ENCODE measurements at places on chromosomes 2 and 18.

GRCh38 chr18:9322744-9323143 lies 11.8 kb upstream of the TWSG1 start:
- DNase-seq = no peak

DNA sequence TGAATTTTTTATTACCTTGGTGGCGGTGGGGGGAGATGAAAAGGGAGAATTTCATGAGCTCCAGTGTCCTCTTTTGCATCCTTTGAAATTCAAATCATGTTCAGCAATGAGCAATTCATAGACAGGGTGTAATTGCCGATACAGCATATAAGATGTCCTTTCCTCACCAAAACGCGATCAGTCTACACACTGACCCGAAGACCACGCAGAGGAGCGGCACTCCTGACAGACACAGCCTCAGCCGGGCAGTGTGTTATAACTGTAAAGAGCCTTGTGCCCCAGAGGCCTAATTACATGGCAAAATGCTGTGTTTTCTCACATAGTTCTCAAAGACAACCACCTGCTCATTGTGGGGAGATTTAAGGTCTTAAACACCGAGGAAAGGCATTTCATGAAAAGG lies 38.4 kb upstream of the APCDD1 start:
- DNase-seq = no peak

DNA sequence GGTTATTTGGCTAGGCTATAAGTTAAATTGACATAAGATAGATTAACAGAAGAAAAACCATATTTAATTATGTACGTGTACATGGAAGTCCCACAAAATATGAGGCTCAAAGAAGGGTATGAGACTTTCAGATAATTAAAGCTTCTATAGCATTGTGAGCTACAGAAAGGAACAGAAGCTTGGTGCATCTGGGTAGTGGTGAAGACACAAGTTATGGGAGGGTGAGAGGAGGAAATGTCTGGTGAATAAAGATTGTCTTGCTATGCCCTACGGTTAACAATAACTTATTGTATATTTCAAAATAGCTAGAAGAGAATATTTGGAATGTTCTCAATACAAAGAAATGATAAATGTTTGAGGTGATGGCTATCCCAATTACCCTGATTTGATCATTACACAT lies 6.8 kb upstream of the FAM124B start:
- no peak for DNase-seq

DNA sequence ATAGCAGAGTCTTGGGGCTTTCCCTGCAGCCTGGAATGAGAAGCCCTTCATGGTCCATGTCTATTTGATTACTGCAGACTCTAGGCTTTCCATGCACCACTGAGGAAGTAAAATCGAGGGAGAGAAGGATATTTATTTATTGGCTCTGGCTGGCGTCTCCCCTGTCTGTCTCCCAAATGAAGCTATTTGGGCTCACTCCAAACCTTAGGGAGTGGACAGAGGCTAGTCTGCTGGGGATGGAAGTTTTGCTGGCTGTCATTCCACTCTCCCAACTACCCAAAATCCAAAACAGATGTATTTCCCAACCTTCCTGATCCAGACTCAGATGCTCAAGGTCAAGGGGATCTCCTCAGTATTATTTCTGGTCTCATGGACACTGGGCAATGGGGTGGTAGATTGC lies 33.7 kb downstream of the TMEM17 start:
- no peak for DNase-seq

DNA sequence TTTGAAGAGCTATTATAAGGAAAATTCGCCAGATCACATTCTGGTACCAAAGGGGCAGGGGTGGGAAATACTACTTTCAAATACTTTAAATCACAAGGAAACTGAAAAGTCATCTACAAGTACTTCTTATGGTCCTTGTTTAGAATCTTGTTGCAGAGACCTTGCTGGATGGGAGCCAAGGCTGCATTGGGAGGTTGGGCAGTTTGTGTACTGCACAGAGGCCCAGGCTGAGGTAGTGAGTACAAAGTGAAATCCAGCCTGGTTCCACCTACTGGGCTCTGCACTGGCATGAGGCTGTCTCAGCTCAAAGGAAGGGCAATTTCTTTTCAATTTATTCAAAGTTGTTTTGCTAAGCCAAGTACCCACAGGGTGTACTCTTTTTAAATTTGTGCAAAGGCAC lies 140.3 kb upstream of the DLX2 start:
- DNase-seq = no peak

DNA sequence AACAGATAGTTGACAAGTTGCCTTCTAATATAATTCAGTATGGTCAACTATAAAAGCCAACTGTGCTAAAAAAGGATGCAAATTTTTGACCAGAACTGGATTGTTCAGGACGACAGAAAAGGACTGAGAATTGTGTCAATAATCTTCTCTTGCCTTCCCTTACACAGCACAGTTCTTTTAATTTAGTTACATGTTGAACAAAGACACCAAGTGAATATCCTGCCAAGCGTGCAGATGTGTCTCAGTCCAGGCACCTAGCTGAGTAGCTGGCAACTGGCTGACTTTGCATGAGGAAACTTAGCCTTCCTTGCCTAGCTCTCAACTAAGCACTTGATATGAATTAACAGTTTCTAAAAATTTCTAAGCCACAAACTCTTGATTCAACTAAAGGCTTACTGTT lies 801.4 kb downstream of the BCL11A start:
- no peak for DNase-seq

DNA sequence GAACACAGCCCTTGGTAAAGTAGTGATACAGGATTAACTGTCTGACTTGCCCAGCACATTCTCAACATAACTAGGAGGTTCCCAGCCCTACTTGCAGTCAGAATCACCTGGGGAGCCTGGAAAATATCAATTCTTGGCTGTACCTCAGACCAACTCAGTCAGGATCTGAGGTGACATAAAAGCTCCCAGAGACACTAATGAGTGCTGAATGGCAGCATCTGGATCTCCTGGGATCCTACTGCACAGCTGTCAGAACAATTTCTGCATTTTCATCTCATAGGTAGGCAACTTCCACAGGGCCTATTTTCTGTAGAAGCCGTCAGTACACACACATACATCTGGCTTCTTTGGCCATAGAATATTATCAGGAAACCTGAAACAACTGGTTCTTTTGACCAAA lies 138.8 kb downstream of the MYO5B start:
- no peak for DNase-seq

DNA sequence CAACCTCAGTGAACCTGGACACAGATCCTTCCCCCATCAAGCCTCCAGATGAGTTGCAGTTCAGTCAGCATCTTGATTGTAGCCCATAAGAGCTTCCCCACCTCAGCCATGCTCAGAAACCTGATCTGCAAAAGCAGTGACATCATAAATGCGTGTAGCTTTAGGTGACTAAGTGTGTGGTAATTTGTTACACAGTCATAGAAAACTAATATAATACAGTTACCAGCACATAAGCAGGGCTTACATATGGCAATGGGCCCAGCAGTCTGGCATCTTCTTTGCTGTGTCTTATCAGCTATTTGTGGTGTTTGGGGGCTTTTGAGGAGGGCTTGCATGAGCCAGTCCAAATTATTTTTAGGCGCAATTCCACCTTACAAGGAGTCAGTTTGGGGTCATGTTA lies 807.0 kb downstream of the SLC4A3 start:
- DNase-seq = no peak

DNA sequence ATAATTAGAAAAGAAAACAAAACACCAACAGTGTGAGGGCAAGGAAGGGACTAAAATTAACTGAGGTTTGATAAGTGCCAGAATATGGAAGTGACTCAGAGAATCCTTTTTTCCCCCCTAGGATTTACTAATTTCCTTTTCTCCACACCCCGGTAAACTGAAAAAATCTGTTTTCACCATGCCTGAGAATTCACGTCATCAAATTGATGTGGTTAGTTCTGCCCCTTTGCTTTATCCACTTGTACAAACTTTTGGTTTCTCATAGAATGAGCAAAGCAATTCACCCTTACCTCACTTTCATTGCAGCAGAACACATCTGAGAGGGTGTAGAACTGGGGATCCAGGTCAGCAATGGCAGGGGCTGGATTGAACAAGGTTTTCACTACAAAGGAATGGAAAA lies 57.8 kb downstream of the RBKS start:
- no peak for DNase-seq

GRCh38 chr2:189487283-189488007 lies 46.2 kb downstream of the WDR75 start:
- DNase-seq = no peak

DNA sequence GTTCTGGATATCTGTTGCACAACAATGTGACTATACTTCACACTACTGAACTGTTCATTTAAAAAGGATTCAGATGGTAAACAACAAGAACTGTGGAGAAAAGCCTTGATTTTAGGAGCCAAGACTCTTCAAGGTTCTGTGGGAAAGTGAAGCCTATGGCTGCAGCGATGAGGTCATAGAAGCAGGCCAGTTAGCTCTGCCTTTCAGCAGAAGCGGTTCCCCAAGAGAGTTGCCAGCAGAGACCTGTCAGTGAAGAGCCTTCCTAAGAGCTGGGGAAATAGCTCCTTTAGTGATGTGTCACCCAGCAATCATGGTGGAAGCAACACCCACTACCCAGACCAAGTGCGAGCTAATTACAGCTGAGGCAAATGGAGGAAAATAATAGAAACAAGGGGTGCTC lies 346.5 kb upstream of the ETAA1 start:
- no peak for DNase-seq

DNA sequence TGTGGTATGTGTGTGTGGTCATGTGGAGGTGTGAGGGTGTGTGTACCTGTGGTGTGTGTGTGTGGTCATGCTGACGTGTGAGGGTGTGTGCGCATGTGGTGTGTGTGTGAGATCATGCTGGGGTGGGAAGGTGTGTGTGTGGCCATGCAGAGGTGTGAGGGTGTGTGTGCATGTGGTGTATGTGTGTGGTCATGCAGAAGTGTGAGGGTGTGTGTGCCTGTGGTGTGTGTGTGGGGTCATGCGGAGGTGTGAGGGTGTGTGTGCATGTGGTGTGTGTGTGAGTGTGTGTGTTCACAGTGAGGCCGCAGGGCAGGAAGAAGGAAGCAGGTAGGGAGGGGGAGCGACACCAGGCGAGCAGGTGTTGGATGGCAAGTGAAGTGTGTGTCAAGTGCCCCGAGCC lies 259.0 kb downstream of the LOXHD1 start:
- no peak for DNase-seq

DNA sequence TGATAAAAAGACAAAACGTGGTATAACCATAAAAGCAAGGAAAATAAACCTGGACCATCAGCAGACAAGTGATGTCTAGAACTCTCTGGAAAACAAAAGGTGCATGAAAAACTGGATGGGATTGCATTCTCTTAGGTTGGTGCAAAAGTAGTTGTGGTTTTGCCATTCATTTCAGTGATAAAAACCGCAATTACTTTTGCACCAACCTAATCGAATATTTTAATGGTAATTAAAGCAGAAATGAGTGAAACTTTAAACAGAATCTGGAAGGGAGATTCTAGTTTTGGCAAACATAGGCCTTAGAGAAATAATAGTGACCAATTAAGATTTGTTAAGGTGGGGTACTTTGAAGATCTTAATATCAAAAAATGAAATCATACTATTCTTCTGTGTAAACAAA lies 800.8 kb upstream of the GYPC start:
- no peak for DNase-seq

- no peak for DNase-seq
Observed at GRCh38 chr2:102147935-102148334, 5.4 kb downstream of the IL1R1 start.

- DNase-seq = no peak
Observed at GRCh38 chr2:228038967-228039366, 142.5 kb downstream of the SPHKAP start.

- no peak for DNase-seq
Observed at GRCh38 chr2:153818242-153818641, 53.5 kb upstream of the GALNT13 start.

GRCh38 chr2:56309626-56310170 lies 125.9 kb downstream of the CCDC85A start:
- no peak for DNase-seq

- DNase-seq = no peak
Observed at GRCh38 chr18:36354989-36355388, 57.5 kb downstream of the FHOD3 start.

DNA sequence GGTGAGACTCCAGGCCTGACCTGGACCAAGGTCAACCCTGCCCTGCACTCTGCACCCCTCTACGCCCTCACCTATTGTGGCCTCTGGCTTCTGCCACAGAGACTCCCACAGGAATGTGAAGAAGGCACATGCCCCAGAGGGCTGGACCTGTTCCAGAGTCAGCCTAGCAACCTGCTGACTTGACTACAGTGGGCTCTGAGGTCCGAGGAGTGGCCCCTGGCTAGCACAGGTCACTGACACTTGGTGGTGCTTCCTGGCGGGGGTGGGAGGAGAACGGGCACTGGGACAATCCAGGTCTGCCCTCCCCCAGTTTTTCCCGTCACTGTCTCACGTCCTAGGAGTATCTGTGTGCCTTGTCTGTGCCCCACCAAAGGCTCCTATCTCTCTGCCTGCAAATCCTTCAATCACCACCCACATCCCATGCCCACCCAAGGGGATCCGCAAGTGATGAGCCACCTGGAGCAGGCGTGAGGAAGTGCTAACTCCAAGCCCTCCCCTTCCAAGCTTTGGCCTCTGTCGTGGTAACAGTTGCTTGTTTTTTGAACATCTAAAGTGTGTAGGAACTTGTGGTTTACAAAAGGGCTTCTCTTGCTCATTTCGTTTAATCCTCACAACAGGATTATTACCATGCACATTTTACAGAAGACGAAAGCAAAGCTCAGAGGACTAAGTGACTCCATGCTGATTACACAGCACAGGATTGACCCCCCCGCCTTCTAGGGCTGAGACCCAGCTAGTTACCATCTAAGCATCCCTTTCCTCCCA lies 86.2 kb downstream of the MCFD2 start:
- no peak for DNase-seq

- peak; percentile 73 for DNase-seq
Observed at GRCh38 chr2:151363709-151364108, 6.3 kb downstream of the TNFAIP6 start.

- DNase-seq = no peak
Observed at GRCh38 chr2:170408461-170409163, 230.7 kb downstream of the MYO3B start.

DNA sequence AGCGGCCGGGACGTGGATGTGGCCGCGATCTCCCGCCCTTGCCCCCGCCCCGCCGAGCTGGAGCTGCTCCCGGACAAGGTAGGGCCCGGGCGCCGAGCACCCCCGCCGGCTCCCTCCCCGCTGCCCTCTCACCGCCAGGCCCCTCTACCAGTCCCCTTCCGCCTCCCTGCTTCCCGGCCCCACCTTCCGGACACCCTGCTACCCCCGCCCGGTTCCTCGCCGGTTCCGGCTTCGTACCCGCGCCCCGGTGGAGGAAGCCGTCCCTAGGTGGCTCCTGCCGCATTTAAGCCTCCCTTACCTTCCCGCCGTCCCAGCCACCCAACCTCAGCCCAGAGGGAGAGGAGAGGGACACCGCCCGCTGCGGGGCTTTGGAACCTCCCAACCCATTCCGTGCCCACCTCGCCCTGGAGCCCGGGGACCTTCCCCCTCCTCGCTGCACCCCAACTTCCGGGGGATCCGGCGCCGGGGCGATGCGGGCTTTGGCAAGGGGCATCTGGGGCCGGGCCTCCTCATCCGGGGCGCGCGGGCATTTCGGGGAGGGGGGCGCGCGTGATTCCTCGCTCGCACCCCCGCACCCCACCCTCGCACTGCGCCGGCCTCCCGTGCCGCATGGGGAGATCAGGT lies 475 bp downstream of the B3GNT2 start:
- peak; percentile 57 for DNase-seq

- no peak for DNase-seq
Observed at GRCh38 chr18:25974630-25975077, 115.8 kb downstream of the SS18 start.

- no peak for DNase-seq
Observed at GRCh38 chr18:58354051-58354450, 274.8 kb downstream of the ALPK2 start.

Measured in Right ventricle myocardium superior (tissue), 1 donor.